PC-9 (cell line): ENCODE measurements at places on chromosomes 5 and 9. TPM values are rescaled to one million over a fixed set of nuclear protein-coding genes. Genes with fewer than 3 reads are reported as not detected.

ELOVL7 gene
- 17.2 and 24.3 TPM in 2 replicates for total RNA-seq

DNA sequence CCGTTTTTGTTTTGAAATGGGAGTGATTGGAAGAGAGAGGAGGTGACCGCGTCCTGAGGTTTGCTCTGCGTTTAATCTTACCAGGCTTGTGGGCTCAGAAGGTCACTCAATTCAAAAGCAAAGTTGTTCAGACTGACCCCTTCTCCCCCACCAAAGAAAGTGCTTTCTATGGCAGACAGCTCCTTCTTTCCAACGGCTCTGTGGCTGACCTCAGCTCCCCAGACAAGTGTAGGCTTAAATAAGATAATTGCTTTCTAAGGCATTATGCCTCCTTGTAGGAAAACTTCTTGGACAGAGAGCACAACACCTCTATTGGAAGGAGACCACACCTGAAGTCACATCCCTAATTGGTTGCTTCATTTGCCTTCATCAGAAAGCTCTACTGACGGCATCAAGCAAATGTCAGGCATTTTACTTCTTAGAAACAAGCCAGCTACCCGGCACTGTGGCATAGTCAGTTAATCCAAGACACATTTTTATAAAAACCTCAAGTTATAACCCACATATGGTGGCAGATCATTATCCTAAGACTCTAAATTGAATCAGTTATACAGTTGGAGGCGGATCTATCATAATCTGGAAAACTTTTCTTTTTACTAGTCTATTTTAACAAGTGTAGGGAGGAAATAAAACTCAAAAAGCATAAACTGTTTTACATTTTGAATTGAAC, 94.9 kb downstream of the TMEM174 start:
- peaks cover 6% of the 10 kb centered on the region; the same call in 1 of the 2 replicates for H3K4me1 ChIP-seq
- no peak for DNase-seq
- H3K27me3 ChIP-seq, result no peaks in the 10 kb centered on the region
- H3K36me3 ChIP-seq, result no peaks in the 10 kb centered on the region
- H3K27ac ChIP-seq, result no peak overlapping the region

- H3K27me3 ChIP-seq, result no peaks in the 10 kb centered on the region
- no peak overlapping the region for H3K27ac ChIP-seq
- no peaks in the 10 kb centered on the region for H3K36me3 ChIP-seq
- no peak overlapping the region for H3K4me3 ChIP-seq
- H3K4me1 ChIP-seq, result no peaks in the 10 kb centered on the region
Measured at GRCh38 chr9:35179347-35180280, 17.8 kb downstream of the UNC13B start.

ARHGEF39 gene
- total RNA-seq, result 13.5 and 15.6 TPM in 2 replicates

DNA sequence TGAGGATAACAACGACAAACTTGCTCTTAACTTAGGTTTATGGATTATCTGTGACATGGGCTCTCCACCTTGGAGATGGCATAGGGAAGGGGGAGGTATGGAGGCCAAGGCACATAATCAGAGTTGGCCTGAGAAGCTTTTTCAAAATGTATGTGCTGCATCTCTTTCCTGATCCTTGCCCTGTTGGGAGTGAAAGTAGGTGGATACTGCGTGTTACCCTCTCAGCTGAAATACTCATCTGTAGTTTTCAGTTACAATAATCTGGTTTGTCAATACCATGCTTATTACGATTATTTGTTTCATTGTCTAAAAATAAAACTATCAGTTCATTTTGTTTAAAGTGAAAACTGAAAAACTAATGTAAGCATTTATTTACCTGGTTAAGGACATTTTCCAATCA, 86.7 kb downstream of the SLC44A1 start:
- H3K27ac ChIP-seq, result no peak overlapping the region
- no peaks in the 10 kb centered on the region for H3K27me3 ChIP-seq
- no peaks in the 10 kb centered on the region for H3K4me1 ChIP-seq
- no peaks in the 10 kb centered on the region for H3K36me3 ChIP-seq
- no peak for DNase-seq

DNA sequence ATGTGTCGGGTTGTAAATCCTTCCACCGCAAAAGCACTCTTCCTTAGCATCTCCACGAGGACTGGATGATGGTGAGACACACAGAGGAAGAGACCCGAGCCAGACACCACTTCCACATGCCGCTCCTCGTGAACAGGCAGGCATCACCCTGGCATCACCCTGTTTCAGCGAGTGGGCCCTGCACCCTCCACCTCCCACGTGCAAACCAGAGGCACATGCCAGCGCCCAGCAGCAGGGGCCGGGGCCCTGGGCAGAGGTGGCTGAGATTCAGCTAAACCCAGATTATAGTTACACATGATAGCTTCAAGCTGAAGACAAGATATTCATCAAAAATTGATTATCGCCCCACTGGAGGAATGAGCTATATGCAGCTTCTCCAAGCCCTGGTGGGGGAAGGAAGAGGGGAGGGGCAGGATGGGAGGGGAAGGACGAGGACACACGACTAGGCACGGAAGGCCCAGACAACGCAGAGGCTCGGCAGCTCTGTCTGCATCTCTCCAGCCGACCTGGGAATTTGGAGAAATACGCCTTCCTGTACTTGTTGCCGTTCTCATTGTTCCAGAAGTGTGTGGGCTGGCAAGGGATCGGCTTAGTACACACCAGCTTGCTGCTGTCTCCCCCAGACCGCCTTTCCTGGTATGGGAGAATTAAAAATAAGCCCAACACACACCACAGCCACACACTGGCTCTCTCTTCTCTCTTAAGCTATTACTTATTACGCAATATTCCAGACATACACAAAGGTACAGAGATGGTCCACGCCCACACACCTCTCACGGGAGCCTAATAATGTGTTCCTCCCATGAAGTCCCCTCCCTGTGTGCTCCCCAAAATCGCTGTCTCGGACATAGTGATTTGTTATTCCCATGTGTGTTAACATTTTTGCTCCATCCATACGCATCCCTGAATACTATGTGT, 50.4 kb upstream of the ZNF354A start:
- no peaks in the 10 kb centered on the region for H3K27me3 ChIP-seq
- H3K4me3 ChIP-seq, result no peak overlapping the region
- no peaks in the 10 kb centered on the region for H3K36me3 ChIP-seq
- H3K27ac ChIP-seq, result no peak overlapping the region
- no peaks in the 10 kb centered on the region for H3K4me1 ChIP-seq

PDE6A gene
- 0.35 and 0.50 TPM in 2 replicates for total RNA-seq

- DNase-seq, result no peak
- no peaks in the 10 kb centered on the region for H3K4me1 ChIP-seq
- H3K27ac ChIP-seq, result no peak overlapping the region
- H3K27me3 ChIP-seq, result peaks cover 35% of the 10 kb centered on the region
- H3K36me3 ChIP-seq, result no peaks in the 10 kb centered on the region
- no peak overlapping the region for H3K4me3 ChIP-seq
Measured at GRCh38 chr5:66329078-66329477, 185.0 kb downstream of the SREK1 start.

TAF11L3 gene
- total RNA-seq, result not detected in 2 replicates

MEF2C gene
- 1.6 and 2.5 TPM in 2 replicates for total RNA-seq

DNA sequence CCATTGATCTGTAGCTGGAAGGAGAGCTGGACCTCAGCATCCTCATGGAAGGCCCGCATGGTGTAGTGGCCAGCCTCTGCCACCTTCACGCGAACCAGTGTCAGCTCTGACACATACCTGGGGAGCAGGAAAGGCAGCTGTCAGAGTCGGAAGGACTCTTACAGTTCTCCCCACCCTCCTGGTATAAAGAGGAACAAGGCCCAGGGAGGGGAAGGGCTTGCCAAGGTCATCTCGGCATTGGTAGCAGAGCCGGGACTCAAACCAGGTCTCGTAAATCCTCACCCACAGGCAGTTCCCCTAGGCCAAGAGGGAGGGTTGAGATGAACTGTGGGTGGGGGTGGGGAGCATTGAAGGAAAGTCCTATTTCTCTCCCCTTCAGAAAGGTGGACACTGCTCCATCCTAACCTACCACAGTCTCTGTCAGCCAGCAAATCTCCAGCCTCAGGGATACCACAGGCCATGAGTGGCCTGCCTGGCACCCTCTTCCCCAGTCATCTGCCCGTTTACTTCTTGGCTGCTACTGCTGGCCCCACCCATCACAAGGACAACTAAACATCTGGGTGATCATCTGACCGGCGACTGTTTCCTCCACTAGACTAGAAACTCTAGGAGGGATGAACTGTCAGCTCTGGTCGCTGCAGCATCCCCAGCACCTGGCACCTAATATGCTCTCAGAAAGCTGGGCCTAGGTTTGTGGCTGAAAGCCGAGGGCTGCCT, 23.5 kb downstream of the PDGFRB start:
- H3K27ac ChIP-seq, result no peak overlapping the region
- no peaks in the 10 kb centered on the region for H3K4me1 ChIP-seq
- H3K27me3 ChIP-seq, result no peaks in the 10 kb centered on the region; the same call in 1 of the 2 replicates

OBP2A gene
- not detected in 2 replicates for total RNA-seq

DNA sequence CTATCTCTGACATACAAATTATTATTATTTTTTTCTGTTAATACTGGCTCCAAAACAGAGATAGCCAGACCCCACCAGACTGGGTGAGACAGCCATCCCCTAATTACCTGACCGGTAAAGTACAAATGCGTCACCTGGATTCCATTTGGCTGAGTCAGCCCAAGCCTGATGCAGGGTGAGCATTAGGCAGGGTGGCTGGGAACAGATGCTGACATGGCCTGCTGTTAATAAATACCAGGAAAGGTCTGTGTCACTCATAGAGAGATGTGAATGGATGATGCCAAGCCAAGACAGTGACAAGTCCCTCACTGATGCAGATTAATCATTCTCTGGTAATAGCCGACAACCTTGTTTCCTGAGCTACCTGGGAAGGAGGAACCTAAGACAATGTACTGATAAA, 183.5 kb downstream of the TRIM32 start:
- no peaks in the 10 kb centered on the region for H3K36me3 ChIP-seq
- peaks cover 10% of the 10 kb centered on the region for H3K4me1 ChIP-seq
- H3K4me3 ChIP-seq, result no peak overlapping the region
- peak; percentile 98 for DNase-seq

DNA sequence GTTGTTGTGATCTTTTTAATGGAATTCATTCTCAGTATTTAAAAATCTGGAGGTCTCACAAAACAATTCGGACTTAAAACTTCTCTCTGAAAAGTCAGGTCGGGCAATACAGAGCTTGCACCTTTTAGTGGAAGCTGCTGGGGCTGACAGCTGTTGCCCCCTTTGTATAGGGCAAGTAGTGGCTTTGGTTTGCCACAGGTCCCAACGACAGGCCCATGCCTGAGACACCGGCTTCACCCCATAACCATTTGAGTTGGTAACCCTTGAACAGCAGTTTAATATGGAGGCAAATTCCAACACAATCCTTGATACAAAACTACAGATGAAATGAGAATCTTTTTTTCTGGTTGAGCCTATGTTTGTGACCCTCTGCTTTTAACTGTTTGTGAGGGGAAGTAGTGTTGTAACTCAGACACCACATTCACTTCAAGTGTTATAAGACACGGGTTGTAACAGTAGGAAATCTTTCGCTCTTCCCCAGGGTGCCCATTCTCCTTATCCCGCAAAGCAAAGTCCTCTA, 752 bp upstream of the GLRX start:
- H3K27ac ChIP-seq, result peak overlapping the region; percentile 98
- DNase-seq, result no peak
- peaks cover 32% of the 10 kb centered on the region for H3K4me1 ChIP-seq
- H3K27me3 ChIP-seq, result no peaks in the 10 kb centered on the region

NUTM2F gene
- 0.15 TPM in 1 of 2 replicates, not detected in the other for total RNA-seq

DNA sequence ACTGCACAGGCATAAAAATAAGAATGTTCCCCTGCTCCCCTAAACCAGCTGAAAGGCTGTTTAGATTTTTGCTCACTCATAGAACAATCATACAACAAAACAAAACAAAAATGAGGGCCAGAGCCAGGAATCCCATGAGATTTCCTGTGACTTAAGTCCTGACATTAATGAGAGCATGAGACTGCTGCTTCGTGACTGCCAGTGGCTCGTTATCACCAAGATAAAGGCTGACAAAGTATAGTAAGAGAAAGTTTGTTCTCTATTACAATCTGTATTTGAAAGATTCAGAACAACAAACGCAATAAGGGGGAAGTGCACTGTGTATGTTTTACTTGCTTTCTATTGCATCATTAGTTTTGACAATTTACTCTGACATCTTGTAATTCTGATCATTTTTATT, 837.1 kb upstream of the C9orf72 start:
- DNase-seq, result no peak
- H3K4me1 ChIP-seq, result no peaks in the 10 kb centered on the region
- H3K27me3 ChIP-seq, result no peaks in the 10 kb centered on the region
- H3K36me3 ChIP-seq, result no peaks in the 10 kb centered on the region
- H3K27ac ChIP-seq, result no peak overlapping the region

GRCh38 chr9:86355814-86356213, 1.6 kb upstream of the TUT7 start:
- peaks cover 39% of the 10 kb centered on the region for H3K4me1 ChIP-seq
- DNase-seq, result peak; percentile 80
- H3K36me3 ChIP-seq, result peaks cover 11% of the 10 kb centered on the region; the same call in 1 of the 2 replicates
- no peaks in the 10 kb centered on the region for H3K27me3 ChIP-seq
- H3K4me3 ChIP-seq, result peak overlapping the region; percentile 64; the same call in 1 of the 2 replicates
- peak overlapping the region; percentile 57 for H3K27ac ChIP-seq

DNA sequence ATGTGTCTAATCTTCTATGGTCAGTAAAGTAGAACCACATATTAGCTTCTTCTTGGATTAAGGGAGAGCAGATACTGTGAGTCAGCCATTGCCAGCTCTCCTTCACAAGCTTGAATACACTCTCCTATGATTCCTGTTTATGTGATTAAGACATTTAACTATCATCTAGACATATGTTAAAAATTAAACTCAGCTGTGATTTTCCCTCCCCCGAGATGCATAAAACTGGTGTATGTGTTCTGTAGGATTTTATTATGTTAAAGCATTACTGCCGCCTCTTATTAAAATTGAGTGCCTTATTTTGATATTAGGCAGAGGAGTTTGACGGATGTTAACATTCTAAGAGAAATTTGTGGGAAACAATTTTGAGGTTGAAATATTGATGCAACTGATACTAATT, 114.6 kb downstream of the ACTBL2 start:
- no peaks in the 10 kb centered on the region for H3K27me3 ChIP-seq
- 0 out of 2 replicates have a peak, but pooled peaks cover 3% of the 10 kb centered on the region for H3K36me3 ChIP-seq
- H3K4me3 ChIP-seq, result no peak overlapping the region
- H3K4me1 ChIP-seq, result peaks cover 58% of the 10 kb centered on the region
- DNase-seq, result no peak
- H3K27ac ChIP-seq, result peak overlapping the region; percentile 92

GRCh38 chr9:27756418-27756817, 183.1 kb upstream of the C9orf72 start:
- no peak overlapping the region for H3K4me3 ChIP-seq
- no peaks in the 10 kb centered on the region for H3K27me3 ChIP-seq
- no peaks in the 10 kb centered on the region for H3K4me1 ChIP-seq
- H3K27ac ChIP-seq, result no peak overlapping the region

DNA sequence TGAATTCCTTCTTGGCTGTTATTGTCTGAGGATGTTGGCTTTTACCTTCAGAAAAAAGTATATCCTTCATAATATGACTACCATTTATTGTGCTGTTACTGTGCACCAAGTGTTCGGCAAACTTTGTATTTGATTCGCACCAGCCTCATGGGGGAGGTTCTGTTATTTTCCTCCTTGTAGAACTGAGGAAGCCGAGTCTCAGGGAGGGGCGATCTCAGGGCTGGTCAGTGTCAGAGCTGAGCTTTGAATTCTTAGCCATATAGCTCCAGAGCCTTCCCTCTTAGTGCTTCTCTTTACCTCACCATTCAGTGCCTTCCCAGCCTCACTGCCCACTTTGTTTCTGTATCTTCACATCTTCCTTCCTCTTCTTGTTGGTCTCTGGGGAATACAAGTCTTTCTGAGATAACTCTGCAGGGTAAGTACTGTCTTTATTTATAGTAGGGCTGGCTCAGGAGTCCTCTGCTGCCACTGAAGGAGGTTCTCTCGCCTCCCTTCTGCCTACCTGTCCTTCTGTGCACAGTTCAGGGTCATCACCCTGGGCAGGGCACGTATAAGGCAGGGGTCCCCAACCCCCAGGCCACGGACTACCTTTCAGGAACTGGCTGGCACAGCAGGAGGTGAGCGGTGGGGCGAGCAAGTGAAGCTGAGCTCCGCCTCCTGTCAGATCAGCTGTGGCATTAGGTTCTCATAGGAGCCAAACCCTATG, 48.4 kb downstream of the GALNT10 start:
- H3K4me3 ChIP-seq, result no peak overlapping the region
- H3K27ac ChIP-seq, result no peak overlapping the region
- DNase-seq, result no peak
- H3K36me3 ChIP-seq, result no peaks in the 10 kb centered on the region
